ENCODE measurements at places on chromosomes 13 and 19.

GRCh38 chr13:113216254-113217048, 7.0 kb downstream of the CUL4A start:
- no peak for DNase-seq

DNA sequence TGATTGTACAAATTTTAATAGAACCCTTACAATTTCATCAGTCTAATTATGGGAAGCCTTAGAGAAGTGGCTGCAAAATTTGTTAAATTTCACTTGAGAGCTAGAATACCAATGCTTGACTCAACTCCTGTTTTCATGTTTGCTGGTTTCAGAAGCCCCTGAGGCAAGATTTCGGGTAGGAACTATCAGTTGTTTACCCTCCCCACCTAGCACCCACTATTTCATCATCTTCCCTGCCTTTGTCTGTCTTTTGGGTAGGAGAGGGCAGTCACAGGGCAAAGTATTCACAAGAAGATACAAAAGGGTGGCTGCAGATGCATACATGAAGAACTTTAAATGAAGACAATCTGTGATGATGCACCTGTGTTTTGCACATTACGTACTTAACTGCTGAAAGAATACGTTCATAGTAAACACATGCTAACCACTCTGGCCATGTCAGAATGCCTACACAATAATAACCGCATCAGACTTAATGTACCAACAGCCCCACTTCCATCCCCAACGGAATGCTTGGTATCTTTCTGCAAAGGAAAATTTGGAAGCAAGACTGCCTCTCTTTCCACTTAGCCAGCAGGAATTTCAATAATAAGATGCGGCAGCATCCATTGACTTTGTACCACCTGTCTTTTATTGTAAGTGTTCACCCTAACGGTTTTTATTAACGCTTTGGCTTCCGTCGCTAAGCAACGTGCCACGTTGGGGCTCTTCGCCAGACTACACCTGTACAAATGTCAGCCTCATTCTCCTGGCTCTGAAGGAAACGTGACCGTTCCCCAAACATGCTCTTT, 30.4 kb downstream of the TPT1 start:
- no peak for DNase-seq

DNA sequence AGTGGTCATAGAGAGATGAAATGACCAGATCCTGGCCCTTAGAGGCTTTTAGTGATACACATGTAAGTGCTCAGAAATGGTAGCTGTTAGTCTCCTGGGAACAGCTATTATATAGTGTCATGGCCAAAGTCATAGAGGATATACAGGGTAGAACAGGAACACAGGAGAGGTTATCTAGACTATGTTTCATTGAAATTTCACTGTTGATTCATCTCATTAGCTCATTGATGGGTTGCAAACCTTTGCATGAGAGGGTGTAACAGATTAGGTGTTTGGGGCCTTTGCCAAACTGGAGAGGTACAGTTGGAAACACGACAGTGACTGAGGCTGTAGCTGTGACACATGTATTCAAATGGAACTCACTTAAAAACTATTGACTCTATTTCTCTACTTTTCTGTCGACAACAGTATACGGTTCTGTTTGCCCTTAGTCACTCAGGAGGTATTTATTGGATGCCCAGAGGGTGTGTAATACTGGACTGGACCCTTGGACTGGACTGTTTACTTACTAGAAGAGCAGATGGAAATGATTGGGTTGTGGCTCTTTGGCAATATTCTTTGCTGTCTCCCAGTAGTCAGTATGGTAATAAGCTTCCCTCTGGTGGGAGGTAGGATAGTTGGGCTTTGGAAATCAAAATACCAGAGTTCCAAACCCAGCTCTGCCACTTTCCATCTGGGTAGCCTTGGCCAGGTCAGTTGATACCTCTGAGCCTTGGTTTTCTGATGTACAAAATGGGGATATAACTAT, 29.8 kb downstream of the ARHGAP35 start:
- DNase-seq, result no peak

- no peak for DNase-seq
Observed at GRCh38 chr19:38638461-38638860, 9.0 kb upstream of the ACTN4 start.

- DNase-seq, result no peak
Observed at GRCh38 chr19:10805065-10805757, 30.8 kb downstream of the TMED1 start.

DNA sequence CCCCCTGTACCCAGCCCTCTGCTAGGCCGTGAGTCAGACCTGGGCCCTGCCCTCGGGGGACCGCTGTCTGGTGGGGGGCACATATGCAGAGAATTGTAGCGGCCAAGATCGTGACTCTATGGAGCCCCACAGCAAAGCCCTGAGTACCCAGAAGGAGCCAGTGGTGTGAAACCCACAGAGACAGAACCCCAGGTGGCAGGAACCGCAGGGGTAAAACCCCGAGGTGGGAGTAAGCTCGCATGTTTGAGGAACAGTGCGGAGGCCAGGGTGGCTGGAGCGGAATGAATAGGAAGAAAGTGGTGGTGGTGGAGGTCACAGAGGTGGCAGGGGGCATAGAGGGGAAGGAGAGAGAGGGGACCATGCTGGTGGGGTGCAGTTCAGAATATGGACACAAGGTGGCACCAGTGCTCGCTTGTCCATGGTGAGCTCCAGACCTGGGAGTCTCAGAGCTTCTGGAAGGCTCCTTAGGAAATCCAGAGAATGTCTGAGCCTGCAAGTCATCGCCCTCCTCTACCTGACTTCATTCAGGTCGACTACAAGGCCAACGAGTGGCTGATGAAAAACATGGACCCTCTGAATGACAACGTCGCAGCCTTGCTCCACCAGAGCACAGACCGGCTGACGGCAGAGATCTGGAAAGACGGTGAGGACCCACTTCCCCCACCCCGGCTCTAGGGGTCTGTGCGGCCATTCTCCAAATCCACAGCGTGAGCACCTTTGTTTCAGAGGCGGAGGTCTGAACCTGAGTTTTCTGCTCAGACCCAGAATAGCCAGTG, 48.9 kb downstream of the MYH14 start:
- no peak for DNase-seq

- DNase-seq, result peak; percentile 9
Observed at GRCh38 chr13:79866436-79866835, 385.5 kb downstream of the NDFIP2 start.

DNA sequence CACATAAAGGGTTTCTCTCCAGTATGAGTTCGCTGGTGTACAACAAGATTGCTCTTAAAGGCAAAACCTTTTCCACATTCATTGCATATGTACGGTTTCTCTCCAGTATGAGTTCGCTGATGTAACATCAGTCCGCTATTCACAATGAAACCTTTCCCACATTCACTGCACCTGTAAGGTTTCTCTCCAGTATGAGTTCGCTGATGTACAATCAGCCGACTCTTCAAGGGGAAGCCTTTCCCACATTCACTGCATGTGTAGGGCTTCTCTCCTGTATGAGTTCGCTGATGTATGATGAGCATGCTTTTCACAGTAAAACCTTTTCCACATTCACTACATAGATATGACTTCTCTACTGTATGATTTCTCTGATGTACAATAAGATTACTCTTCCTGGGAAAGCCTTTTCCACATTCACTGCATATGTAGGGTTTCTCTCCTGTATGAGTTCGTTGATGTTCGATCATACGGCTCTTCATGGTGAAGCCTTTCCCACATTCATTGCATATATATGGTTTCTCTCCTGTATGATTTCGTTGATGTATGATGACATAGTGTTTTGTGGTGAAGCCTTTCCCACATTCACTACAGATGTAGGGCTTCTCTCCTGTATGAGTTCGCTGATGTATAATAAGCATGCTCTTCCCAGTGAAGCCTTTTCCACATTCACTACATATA, 6.0 kb upstream of the ZNF614 start:
- DNase-seq, result no peak

GRCh38 chr19:10712045-10712444, 5.8 kb upstream of the DNM2 start:
- DNase-seq, result no peak

- DNase-seq, result no peak
Observed at GRCh38 chr13:50599927-50600326, 243.6 kb downstream of the DLEU7 start.

- DNase-seq, result peak; percentile 6
Observed at GRCh38 chr13:22757530-22758120, 423.2 kb upstream of the SGCG start.

DNA sequence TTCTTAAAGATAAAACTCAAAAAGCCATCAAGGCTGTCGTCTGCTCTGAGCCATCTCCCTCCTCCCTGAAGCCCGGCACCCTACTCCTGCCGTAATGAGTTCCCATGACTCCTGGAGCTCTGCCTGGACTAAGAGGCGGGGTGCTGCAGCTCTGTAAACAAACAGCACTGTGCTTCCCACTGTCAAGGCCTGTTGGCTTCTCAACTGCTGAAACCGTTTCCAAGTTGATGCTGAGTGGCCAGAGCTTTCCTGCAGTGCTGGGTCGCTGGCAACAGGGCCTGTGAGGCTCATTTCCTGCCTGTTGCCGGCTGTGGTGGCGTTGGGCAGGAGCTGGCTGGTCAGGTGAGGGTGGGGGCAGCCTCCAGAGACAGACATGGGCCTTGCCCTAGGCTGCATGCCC, 26.7 kb upstream of the ISYNA1 start:
- peak; percentile 72 for DNase-seq

GRCh38 chr13:50167967-50168366, 152.7 kb downstream of the KCNRG start:
- no peak for DNase-seq

GRCh38 chr13:30880151-30880855, 25.8 kb upstream of the MEDAG start:
- no peak for DNase-seq

GRCh38 chr19:45304141-45304926, 18.3 kb downstream of the CKM start:
- DNase-seq, result no peak

All from forelimb muscle (tissue), 1 donor.